ENCODE measurements at places on chromosomes 5 and 9.

DNA sequence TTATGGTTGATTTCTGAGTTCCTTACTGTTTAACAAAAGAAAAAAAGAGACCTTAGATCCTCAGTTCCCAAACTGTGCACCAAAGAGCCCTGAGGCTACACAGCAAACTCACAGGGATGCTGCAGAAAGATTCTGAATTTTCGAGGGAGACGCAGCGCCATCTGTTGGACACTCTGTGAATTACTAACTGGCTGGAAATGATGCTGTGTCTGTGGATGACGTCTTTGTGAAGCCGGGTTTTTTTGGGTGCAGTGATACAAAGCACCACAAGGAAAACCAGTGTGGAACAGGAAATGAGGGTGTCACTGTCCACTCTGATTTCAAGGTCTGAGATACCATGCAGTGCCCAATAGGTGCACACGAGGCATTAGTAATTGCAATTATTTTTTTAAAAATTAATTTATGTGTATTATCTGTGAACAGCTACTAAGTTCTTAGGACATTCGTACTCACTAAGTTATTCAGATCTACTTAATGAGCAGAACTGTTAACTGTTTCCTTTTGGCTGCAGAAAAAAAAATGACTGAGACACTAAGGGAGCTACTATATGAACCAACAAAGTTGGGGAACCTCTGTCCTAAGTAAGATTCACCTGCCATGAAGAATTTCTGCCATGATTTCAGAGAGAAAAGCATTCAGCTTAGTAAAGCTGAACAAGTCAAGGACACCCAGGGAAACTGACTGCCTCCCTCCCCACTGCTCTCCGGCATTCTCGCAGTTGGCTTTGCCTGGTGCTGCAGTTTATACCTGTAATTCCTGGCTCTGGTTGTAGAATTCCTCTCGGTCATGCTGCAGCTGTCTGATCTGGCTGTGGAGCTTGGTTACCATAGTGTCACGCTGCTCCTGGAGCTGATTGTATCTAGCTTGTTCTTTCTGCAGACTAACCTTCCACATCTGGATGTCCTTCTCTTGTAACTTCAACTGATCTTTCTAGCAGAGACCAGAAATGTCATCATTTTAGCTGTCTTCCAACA lies 23.4 kb downstream of the SPACA9 start:
- peak; percentile 92 for DNase-seq

- DNase-seq = no peak
Observed at GRCh38 chr5:125179612-125180011, 433.2 kb upstream of the ZNF608 start.

DNA sequence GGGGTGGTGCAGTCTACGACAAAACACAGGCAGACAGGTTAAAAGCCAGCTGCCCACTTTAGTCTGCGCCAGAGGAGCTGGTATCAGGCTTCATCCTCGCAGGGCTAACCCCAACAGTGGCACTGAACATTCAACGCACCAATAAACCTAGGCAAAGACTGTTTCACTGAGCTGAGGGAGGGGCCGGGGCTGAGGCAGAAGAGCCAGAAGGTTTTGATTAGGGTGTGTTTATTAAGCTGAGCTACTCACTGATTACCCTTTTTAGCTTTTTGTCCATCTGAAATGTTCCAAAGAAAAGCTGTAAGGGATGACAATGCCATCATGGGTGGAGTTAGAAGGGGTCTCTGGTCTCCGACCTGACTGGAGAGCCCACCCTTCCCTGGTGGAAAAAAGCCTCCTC lies 1.4 kb downstream of the ZMYND19 start:
- DNase-seq = no peak

- no peak for DNase-seq
Observed at GRCh38 chr9:3240656-3241268, 285.0 kb downstream of the RFX3 start.

DNA sequence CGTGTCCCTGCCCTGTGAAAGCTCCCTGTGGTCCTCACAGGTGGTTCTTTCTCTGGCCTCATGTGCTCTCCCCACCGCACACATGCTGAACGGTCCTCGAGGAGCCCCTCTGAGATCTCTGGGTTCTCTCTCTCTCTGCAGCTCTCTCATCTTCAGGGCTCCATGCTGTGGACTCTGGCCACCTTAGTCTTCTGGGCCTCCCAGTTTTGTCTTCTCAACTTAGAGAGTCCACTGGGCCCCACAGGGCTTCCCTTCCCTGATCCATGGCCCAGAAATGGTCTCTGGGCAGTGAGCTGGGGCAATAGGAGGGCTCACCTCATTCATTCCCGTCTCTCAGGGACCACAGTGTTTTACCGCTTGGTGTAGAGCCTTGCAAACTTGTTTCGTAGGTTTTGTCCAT lies 26.4 kb downstream of the FGD3 start:
- no peak for DNase-seq
